ENCODE measurements at places on chromosomes 4 and X.

- peak; percentile 64 for DNase-seq
Observed at GRCh38 chrX:149638860-149639259, 7.3 kb upstream of the TMEM185A start.

DNA sequence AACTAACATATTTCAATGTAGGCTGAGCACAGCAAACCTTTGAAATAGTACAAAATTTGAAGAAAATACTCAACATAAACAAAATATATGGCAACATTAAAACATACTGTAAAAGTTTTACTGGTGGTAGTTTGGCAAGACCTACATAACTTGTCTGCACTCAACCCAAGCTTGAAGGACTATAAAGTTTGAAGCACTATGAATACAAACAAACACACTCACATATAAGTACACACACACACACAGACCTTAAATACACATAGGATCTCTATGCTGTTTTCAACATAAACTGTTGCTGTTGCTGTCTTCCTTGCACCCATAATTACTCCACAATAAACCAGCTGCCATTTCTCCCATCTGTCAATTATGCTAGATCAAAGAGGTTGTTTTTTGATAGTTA, 589.6 kb downstream of the IL15 start:
- DNase-seq: no peak

GRCh38 chrX:9207142-9207541, 173.2 kb upstream of the FAM9B start:
- DNase-seq: no peak

GRCh38 chr4:119261986-119262385, 49.5 kb downstream of the USP53 start:
- DNase-seq: no peak

GRCh38 chr4:177401658-177402273, 40.5 kb downstream of the AGA start:
- no peak for DNase-seq

- no peak for DNase-seq
Observed at GRCh38 chrX:44899946-44900345, 27.0 kb downstream of the KDM6A start.

Data from fibroblast of upper back skin (primary cell).